ENCODE measurements at places on chromosomes 7 and 10. TPM values are rescaled to one million over a fixed set of nuclear protein-coding genes. Genes with fewer than 3 reads are reported as not detected.
A peak's percentile ranks its signal among the peaks of the same experiment; 100 is the strongest.

GRCh38 chr7:143380260-143380645, 892 bp upstream of the ZYX start:
- peak; percentile 90 for DNase-seq

GRCh38 chr10:12922117-12922900, 79.2 kb downstream of the CCDC3 start:
- DNase-seq = no peak

DNA sequence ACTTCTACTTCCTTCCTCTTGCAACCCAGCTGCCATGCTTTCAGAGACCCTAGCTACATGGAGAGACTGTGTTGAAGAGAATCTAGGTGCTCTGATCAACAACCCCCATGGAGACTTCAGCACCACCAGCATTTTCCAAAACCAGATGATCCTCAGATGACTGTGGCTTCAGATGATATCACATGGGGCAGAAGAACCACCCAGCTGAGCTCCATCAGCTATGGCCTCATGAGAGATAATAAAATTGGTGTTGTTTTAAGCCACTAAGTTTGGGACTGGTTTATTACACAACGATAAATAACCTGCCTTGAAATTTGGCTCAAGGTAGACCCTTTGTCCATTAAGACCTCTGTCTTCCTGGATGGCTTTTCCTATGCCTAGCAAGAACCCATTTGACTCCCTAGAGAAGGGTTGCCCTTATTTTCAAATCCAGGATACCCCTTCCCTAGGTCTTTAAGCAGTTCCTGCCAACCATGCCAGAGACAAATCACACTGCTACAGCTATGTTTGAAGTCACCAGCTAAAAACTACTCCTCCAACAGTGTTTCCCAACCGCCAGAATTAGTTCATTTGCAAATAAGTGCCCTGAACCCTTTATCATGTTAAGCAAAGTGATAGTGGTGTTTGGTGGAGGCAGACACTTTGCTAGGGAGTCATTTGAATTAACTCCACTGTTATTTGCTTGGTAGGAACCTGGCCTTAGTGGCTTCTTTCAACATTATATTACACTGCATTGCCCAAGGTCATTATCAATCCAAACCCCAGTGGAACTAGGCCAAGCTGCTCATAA, 136.9 kb upstream of the PALS2 start:
- no peak for DNase-seq

DNA sequence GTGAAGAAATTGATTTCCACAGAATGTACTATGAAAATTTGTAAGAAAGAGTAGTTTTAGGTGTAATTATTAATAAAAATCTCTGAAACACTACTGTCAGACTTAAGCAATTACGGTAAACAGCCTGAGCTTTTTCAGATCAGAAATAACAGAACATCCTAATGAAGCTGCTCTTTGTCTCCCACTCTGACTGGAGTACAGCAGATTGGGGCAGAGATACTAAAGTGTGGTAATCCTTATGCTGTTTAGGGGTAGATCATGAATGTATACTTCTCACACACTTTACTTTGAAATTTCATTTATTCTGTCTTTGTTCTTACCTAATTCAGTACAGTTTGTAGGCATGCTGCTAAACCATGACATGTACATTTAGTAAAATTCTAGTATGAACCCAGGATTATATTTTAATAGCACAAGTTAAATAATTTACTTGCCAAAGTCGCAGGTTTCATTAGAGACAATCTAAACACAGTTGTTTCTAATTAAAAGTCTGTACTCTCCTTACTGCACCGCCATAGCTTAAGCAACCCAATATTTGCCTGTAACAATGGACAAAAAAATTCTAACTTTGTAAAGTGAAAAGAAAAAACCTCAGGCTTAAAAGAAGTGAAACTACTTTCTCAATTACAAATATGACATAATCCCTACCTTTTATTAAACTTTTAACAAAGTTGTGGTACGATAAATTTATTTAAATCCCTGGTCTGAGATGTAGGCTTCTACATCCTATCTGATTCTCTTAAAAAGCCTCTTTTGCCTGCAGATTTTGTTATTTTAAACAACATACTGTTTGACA, 88.8 kb downstream of the KMT2E start:
- no peak for DNase-seq

DNA sequence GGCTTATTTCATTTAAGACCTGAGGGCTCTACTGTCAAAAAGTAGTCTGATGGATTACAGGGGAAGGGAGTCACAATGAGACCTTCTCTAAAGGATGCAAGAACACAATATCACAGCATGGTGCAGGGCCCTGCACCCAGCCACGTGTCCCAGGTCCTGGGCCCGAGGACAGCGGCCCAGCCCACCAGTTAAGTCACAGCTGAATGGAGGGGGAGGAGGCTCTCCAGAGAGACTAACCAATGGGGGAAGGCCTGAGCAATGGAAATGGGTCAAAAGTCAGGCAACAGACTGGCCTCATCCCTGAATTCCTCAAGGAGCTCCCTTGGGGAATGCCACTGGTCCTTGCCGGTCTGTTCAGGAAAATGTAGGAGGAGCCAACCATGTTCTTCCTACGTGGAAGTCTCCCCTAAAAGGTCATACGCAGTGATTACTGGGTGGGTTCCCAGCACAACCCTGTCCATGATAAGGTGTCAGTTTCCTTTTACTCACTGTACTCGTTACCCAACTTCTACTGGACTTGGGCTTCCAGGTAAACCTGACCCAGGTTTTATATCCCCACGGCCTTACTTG, 28.3 kb downstream of the CCDC3 start:
- no peak for DNase-seq

The GIMAP7 gene
- total RNA-seq = not detected

The SPOCK2 gene
- total RNA-seq = not detected

The HMX3 gene
- 10.8 TPM for total RNA-seq

The SFRP4 gene
- not detected for total RNA-seq

The CPN1 gene
- not detected for total RNA-seq

Measured in SJSA1 (cell line).